ENCODE measurements at places on chromosomes 1 and 21. TPM values are rescaled to one million over a fixed set of nuclear protein-coding genes. Genes with fewer than 3 reads are reported as not detected.

Gene OR2G6
- polyA plus RNA-seq = not detected

GRCh38 chr1:62245201-62245600 is 50.6 kb downstream of the L1TD1 start:
- H3K36me3 ChIP-seq = no peaks in the 10 kb centered on the region
- no peak overlapping the region for H3K27ac ChIP-seq
- no peaks in the 10 kb centered on the region for H3K4me1 ChIP-seq
- DNase-seq = no peak

GRCh38 chr1:94734963-94735901 is 84.9 kb upstream of the SLC44A3 start:
- H3K27ac ChIP-seq = peak overlapping the region; percentile 45
- H3K36me3 ChIP-seq = no peaks in the 10 kb centered on the region
- no peak for DNase-seq
- peaks cover 27% of the 10 kb centered on the region for H3K4me1 ChIP-seq
- H3K4me3 ChIP-seq = no peak overlapping the region

DNA sequence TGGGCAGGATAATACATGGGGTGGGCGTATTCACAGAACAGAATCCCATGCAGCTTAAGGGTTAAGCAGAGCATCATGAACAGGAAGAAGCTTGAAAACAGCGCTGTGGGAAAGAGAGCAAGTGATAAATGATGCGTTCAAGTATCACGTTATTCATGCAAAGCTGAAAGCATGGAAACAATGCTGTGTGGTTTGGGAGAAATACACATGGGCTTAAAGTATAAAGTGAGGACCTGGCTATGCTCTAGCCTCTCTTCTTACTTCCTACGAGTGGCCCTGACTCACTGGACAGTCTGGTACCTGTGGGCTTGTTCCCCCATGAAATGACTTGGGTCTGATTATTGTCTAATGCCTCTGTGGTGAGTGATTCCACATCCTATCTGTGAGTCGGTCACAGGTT is 25.7 kb downstream of the TMPRSS2 start:
- H3K4me3 ChIP-seq = no peak overlapping the region
- no peak overlapping the region for H3K27ac ChIP-seq
- no peaks in the 10 kb centered on the region for H3K36me3 ChIP-seq
- H3K4me1 ChIP-seq = no peaks in the 10 kb centered on the region
- no peak for DNase-seq

- no peak overlapping the region for H3K27ac ChIP-seq
- no peaks in the 10 kb centered on the region for H3K36me3 ChIP-seq
- DNase-seq = no peak
- H3K27me3 ChIP-seq = no peaks in the 10 kb centered on the region
- no peak overlapping the region for H3K4me3 ChIP-seq
These were observed 224.4 kb downstream of the DSCAM start for GRCh38 chr21:40622531-40622930.

DNA sequence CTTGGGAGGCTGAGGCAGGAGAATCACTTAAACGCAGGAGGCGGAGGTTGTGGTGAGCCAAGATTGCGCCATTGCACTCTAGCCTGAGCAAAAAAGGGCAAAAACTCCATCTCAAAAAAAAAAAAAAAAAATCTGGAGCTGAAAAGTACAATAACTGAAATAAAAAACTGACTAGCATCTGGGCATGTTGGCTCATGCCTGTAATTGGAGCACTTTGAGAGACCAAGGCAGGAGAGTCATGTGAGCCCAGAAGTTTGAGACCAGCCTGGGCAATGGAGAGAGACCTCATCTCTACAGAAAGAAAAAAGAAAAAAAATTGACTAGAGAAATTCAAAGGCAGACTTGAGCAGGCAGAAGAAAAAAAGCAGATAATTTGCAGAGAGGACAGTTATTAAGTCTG is 18.1 kb downstream of the CLDN19 start:
- no peak overlapping the region for H3K27ac ChIP-seq
- no peaks in the 10 kb centered on the region for H3K36me3 ChIP-seq
- DNase-seq = no peak
- no peaks in the 10 kb centered on the region for H3K4me1 ChIP-seq

DNA sequence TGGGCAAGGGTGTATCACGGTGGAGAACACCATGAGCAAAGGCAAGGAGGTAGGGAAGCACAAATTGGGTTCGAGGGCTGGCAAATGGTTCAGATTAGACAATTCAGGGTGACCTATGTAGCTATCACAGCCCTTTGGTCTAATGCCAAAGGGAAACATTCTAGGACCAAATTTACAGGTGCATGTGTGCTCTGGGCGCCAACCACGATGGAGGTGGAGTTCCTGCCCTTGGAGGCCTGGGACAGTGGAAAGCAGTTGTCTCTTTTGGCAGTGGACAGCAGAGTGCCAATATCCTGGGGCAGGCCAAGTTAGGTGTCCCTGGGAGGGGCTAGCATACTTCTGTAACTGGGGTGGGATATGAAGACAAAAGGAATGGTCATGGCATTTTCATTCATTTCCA is 40.1 kb downstream of the IGFN1 start:
- no peaks in the 10 kb centered on the region for H3K27me3 ChIP-seq
- no peaks in the 10 kb centered on the region for H3K36me3 ChIP-seq
- no peak overlapping the region for H3K27ac ChIP-seq
- H3K4me1 ChIP-seq = no peaks in the 10 kb centered on the region
- DNase-seq = no peak
- no peak overlapping the region for H3K4me3 ChIP-seq

GRCh38 chr1:16076031-16076864 is 2.8 kb upstream of the FAM131C start:
- H3K27ac ChIP-seq = no peak overlapping the region
- peaks cover 30% of the 10 kb centered on the region for H3K27me3 ChIP-seq
- no peaks in the 10 kb centered on the region for H3K36me3 ChIP-seq
- H3K4me3 ChIP-seq = no peak overlapping the region

Gene HJV
- not detected for polyA plus RNA-seq

Gene RNU1-3
- not detected for polyA plus RNA-seq

Gene OVAAL
- polyA plus RNA-seq = not detected

Gene CA6
- not detected for polyA plus RNA-seq

- H3K27me3 ChIP-seq = no peaks in the 10 kb centered on the region
- no peak overlapping the region for H3K4me3 ChIP-seq
- H3K27ac ChIP-seq = no peak overlapping the region
These were observed 165.8 kb downstream of the ZBTB18 start for GRCh38 chr1:244216836-244217235.

Gene HSD11B1
- polyA plus RNA-seq = not detected

- DNase-seq = no peak
- H3K27ac ChIP-seq = no peak overlapping the region
- H3K4me1 ChIP-seq = no peaks in the 10 kb centered on the region
- H3K27me3 ChIP-seq = no peaks in the 10 kb centered on the region
- no peak overlapping the region for H3K4me3 ChIP-seq
- no peaks in the 10 kb centered on the region for H3K36me3 ChIP-seq
These were observed 24.5 kb upstream of the SOD1 start for GRCh38 chr21:31634993-31635392.

DNA sequence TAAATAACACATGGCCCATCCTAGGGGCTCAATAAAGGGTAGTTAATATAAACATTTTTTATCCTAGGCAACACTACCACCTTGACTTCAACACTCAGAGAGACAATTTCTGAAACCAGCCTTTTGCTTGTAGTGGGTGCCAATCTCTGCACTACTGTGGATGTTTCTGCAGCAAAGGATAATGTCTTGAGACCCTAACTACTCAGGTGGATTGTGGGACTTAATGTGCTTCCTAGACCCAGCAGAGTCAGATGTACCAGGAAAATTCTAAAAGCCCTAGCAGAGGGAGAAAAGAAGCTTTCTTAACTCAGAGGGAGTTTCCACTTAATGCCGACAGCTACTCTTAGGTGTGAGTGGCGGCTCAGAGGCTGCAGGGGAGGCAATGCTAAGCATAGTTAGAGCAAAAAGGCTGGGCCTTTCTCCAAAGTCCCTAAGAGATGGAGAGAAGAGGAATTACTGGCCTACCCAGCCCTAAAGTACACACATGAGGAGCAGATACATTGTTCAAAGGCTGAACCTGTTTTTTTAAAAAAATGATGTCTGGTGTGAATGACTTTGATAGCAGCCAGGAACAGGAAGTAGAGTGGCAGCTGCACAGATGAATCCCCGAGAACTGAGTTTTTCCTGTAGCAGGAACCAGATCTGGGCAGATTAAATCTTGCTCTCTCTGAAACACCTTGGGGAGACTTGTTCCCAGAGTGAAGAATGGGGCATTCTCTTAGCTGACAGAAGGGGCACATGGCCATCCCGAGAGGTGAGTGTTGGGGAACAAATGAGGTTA is 33.5 kb upstream of the ABCD3 start:
- H3K4me1 ChIP-seq = peaks cover 8% of the 10 kb centered on the region
- H3K36me3 ChIP-seq = no peaks in the 10 kb centered on the region
- no peak overlapping the region for H3K27ac ChIP-seq
- peak overlapping the region; percentile 46 for H3K4me3 ChIP-seq
- no peaks in the 10 kb centered on the region for H3K27me3 ChIP-seq

DNA sequence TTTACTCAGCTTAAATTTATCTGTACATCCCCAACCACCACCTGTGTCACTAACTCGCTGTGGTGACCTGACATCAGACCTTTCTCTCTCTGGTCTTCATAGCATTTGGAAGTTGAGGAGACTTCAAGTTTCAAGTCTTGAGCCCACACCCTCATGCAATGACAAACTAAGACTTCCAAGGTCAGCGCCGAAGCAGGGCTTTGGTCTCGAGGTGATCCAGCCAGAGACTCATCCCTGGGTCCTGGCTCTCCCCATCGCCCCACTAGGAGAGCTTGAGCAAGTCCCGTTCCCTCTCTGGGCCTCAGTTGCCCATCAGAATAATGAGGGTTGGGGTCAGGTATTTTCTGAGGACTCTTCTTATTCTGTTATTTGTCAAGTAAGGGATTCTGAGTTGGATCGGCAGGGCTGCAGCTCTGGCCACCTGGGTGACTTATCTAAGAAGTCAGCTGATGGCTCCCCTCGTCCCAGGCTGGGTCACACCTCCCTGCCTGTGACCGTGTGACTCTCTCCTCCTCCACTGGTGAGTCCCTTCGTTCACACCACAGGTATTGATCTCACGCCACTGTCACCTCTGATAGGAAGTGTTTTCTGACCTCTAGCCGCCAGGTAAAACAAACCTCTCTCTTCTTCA is 143.7 kb upstream of the RUNX3 start:
- H3K36me3 ChIP-seq = no peaks in the 10 kb centered on the region
- no peak overlapping the region for H3K27ac ChIP-seq
- H3K4me3 ChIP-seq = no peak overlapping the region

GRCh38 chr1:244365809-244366208 is 85.9 kb downstream of the ADSS2 start:
- H3K36me3 ChIP-seq = no peaks in the 10 kb centered on the region
- peaks cover 8% of the 10 kb centered on the region for H3K4me1 ChIP-seq
- no peak overlapping the region for H3K27ac ChIP-seq
- no peak for DNase-seq
- no peak overlapping the region for H3K4me3 ChIP-seq
- H3K27me3 ChIP-seq = no peaks in the 10 kb centered on the region

- H3K36me3 ChIP-seq = peaks cover 96% of the 10 kb centered on the region
- H3K27me3 ChIP-seq = no peaks in the 10 kb centered on the region
- H3K4me1 ChIP-seq = no peaks in the 10 kb centered on the region
- no peak overlapping the region for H3K27ac ChIP-seq
These were observed 47.3 kb downstream of the KMO start for GRCh38 chr1:241579434-241579833.

DNA sequence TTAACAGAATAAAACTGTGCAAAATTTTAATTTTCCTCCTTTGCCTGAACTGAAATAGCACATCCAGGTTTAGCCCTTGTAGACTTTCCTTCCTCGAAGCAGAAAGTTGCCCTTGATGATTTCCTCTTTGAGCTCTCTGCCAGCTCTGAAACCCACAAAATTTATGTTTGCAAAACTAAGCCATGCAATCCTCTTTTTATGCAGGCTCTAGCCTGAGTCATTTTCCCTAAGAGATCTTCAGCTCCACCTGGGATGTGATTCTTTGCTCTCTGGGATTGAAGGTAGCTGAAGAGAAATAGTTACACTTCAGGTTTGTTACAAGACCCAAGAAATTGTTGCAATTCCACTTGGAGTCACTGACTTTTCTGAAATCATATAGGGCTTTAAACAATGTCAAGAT is 1.4 kb upstream of the F3 start:
- peak; percentile 12 for DNase-seq
- peaks cover 3% of the 10 kb centered on the region for H3K27me3 ChIP-seq
- H3K27ac ChIP-seq = peak overlapping the region; percentile 81
- no peaks in the 10 kb centered on the region for H3K36me3 ChIP-seq
- peak overlapping the region; percentile 89 for H3K4me3 ChIP-seq

GRCh38 chr1:90837420-90837819 is 120.3 kb upstream of the BARHL2 start:
- H3K4me3 ChIP-seq = no peak overlapping the region
- no peak overlapping the region for H3K27ac ChIP-seq
- H3K36me3 ChIP-seq = no peaks in the 10 kb centered on the region
- H3K27me3 ChIP-seq = peaks cover 97% of the 10 kb centered on the region

DNA sequence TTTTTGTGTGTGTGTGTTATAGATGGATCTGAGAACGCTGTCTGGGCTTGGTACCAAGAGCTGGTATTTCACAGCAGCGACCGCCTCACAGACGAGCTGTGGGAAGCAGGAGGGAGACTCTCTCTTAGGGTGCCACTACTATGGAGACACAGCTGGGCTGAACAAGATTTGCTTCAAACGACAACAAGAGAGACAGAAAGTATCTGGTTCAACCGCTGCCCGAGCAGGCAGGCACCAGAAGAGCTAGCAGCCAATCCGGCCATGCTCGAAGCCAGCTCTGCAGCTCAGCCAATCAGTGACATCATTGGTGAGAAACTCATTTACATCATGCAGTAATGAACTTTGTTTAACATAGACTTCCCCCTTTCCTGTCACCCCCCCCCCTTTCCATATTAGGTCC is 341.3 kb downstream of the USP25 start:
- no peaks in the 10 kb centered on the region for H3K36me3 ChIP-seq
- no peaks in the 10 kb centered on the region for H3K27me3 ChIP-seq
- no peak for DNase-seq
- no peak overlapping the region for H3K4me3 ChIP-seq

- H3K4me1 ChIP-seq = no peaks in the 10 kb centered on the region
- DNase-seq = no peak
- H3K36me3 ChIP-seq = no peaks in the 10 kb centered on the region
These were observed 4.9 kb upstream of the CORT start for GRCh38 chr1:10444795-10445397.

Gene STIL
- polyA plus RNA-seq = 0.27 TPM

GRCh38 chr1:92485381-92486250 is 1.1 kb downstream of the GFI1 start:
- DNase-seq = peak; percentile 17
- peaks cover 31% of the 10 kb centered on the region for H3K27me3 ChIP-seq
- H3K4me1 ChIP-seq = peaks cover 48% of the 10 kb centered on the region
- no peak overlapping the region for H3K27ac ChIP-seq

DNA sequence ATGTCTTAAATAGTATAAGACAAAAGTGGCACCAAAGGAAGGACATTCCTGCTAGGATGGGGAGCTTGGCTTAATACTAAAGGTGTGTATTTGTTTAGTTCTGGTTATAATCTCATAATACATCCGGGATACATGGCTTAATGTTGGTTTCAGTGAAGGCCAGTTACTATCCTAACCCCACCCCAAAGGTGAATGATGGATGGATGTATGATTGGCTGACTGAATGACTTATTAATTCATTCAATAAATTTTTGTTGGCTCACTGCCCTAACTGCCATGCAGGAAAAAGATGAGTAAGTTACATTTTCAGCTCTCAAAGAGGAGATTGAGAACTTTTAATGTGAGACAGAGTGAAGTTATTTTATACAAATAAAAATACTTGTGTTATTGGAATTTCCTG is 52.2 kb downstream of the PHACTR4 start:
- no peaks in the 10 kb centered on the region for H3K36me3 ChIP-seq
- H3K4me1 ChIP-seq = peaks cover 8% of the 10 kb centered on the region
- no peak overlapping the region for H3K27ac ChIP-seq

GRCh38 chr1:8116894-8117264 is 90.8 kb upstream of the ERRFI1 start:
- H3K27ac ChIP-seq = no peak overlapping the region
- peaks cover 33% of the 10 kb centered on the region for H3K4me1 ChIP-seq
- H3K27me3 ChIP-seq = no peaks in the 10 kb centered on the region
- H3K36me3 ChIP-seq = no peaks in the 10 kb centered on the region
- no peak overlapping the region for H3K4me3 ChIP-seq

Measured in CD14-positive monocyte (primary cell).